ENCODE measurements at places on chromosomes 5 and 9. TPM values are rescaled to one million over a fixed set of nuclear protein-coding genes. Genes with fewer than 3 reads are reported as not detected.

The MSMP gene
- total RNA-seq = not detected

The IRX1 gene
- 0.46 TPM for total RNA-seq

The IL9 gene
- total RNA-seq = not detected

The PITX1 gene
- total RNA-seq = not detected

The GALNT10 gene
- total RNA-seq = 18.2 TPM

The BRINP1 gene
- not detected for total RNA-seq

The ETF1 gene
- 214 TPM for total RNA-seq

The GNA14 gene
- not detected for total RNA-seq

The MARCOL gene
- total RNA-seq = not detected

The OR2S2 gene
- not detected for total RNA-seq

The TXNDC8 gene
- not detected for total RNA-seq

The SLC34A1 gene
- total RNA-seq = not detected

The SV2C gene
- total RNA-seq = not detected

The SLC36A3 gene
- not detected for total RNA-seq

The PCDHGB3 gene
- 1.5 TPM for total RNA-seq

The HTR4 gene
- not detected for total RNA-seq

The RAPGEF1 gene
- 64.0 TPM for total RNA-seq

The ADGRV1 gene
- under 0.01 TPM for total RNA-seq

The ANGPTL2 gene
- total RNA-seq = 51.3 TPM

The TRPM6 gene
- 0.93 TPM for total RNA-seq

The PRR16 gene
- 1.1 TPM for total RNA-seq

The FRRS1L gene
- total RNA-seq = not detected

The SLC31A2 gene
- total RNA-seq = 6.3 TPM

The HSDL2 gene
- total RNA-seq = 39.2 TPM

The CDX1 gene
- total RNA-seq = not detected

The NPR3 gene
- 1.1 TPM for total RNA-seq
